ENCODE measurements at places on chromosomes 2 and 18.

GRCh38 chr2:19021721-19022120 lies 336.7 kb downstream of the OSR1 start:
- no peak for DNase-seq

DNA sequence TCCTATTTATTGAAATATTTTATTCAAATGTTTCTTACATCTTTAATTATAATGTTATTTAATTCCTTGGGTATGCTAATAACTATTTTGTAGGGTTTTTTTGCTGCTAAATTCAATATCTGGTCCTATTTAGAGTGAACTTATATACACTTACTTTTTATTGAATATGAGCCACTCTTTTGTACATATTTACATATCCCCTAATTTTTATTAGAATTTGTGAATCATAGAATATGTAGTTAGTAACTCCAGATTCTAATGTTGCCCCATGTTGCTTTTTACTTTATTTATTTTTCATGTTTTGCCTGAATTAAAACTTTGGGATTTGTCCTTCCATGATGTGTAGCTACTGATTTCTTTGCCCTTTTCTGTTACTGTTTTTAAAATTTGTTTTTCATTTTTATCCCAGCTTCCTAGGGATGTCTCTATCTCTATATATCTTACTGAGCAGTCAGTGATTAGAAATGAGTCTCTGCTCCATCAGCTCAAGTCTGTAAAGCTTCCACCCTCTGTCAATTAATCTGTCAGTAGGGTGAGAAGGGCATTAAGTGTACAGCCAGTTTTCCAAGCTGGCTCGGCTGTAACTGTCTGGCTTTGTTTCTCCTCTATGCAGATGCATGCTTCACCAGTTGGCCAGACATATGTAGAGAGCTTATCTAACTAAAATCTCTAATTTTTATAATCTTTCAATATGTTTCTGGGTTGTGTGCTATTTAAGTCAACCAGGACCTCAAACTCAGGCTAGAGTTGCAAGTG lies 256.9 kb downstream of the CDH19 start:
- DNase-seq, result no peak

DNA sequence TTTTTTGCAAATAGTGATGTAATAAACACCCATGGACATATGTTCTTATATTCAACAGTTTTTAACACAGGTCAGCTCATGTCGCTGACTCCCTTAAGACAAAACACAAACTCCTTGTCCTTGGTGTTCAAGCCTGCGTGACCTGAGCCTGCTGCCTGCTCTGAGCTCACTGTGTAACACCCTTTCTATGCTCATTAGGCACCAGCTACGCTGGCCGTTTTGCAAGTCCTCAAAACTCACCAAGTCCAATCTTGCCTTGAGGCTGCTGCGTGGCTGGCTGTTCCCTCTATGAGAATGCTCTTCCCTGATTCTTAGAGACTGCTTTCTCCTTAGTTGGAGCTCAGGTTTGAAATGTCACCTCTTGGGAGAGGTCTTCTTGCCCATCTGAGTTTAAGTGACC lies 100.5 kb upstream of the GLI2 start:
- DNase-seq, result no peak

- no peak for DNase-seq
Measured at GRCh38 chr18:1954583-1955312, 616.6 kb downstream of the METTL4 start.

DNA sequence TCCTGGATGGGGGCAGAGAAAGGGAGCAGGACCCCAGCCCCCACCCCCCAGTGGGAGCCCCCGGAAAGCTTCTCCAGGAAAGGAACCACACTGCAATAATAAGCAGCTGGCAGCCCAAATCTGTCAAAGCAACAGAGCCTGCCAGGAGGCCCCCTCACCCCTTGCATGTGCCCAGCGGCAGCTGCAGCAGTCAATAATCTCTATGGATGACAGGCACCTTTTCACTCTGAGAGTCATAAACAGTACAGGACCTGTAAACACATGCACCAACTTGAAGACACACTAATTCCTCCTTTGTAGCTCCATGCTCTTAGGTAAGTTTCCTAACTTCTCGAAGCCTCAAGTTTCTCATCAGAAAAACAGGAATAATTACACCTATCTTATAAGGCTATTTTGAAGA lies 26.2 kb upstream of the KDM3A start:
- DNase-seq, result no peak

DNA sequence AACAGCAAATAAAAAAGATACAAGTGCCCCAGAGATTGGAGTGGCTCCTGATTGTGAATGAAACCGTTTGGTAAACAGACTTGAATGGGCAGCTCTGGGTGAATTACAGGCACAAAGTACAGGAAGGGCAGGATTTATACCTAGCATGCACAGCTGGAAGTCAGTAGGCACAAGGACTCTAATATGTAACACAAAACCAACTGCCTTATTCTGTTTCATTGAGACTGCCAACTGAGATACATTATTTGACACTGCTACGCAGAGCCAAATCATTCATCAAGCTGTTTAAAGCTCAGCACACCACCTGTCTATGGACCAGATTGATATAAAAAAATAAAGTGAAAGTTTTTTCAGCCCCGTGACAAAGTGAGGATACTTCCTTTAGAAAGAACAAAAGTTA lies 541.2 kb downstream of the NUP35 start:
- no peak for DNase-seq

DNA sequence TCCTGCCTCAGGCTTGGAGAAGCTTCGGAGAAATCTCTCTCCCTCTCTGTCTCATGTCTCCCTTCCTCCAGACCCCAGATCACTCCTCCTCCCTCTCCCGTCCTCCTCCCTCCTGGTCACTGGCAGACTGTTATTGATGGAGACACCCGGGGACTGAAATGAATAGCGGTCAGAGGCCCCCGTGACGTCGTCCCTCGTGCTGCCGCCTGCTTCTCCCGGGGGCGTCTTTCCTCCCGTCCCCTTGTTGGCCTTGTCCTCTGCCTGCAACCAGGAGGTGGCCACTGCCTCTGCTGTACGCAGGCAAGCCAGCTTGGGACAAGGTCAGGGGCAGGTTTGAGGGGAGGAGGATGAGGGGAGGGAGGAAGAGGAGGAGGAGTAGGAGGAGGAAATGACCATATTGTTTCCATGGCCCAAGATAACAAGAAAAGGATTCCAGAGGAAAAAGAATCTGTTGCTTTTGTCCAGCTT lies 78.2 kb downstream of the CELF4 start:
- DNase-seq, result no peak
